ELR (cell line): ENCODE measurements at places on chromosomes 6 and 20.

- no peak for DNase-seq
Measured at GRCh38 chr6:136599329-136600011, 49.2 kb upstream of the MAP7 start.

DNA sequence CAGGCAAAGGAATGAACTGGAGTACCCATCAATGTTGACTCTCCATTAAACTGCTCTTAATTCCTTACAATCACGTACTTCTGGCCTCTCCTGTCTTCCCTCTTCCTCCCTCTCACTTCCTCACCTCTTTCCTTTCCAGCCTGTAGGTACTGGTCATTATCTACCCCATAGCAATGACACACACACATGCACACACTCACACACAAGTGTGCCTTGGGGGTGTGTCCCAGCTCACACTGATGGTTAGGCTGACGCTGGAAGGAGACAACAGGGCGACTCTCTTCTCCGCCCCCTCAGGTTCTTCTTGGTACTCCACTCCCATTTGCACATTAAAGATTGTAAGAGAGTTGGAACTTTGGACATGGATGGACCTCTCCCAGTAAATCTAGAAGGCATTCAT, 14.0 kb upstream of the SERPINB9 start:
- DNase-seq: no peak

- peak; percentile 93 for DNase-seq
Measured at GRCh38 chr6:28643017-28643740, 117.5 kb downstream of the GPX5 start.

GRCh38 chr20:19964289-19965265, 52.6 kb upstream of the NAA20 start:
- peak; percentile 82 for DNase-seq

- peak; percentile 26 for DNase-seq
Measured at GRCh38 chr6:44662461-44663121, 275.1 kb downstream of the CDC5L start.

DNA sequence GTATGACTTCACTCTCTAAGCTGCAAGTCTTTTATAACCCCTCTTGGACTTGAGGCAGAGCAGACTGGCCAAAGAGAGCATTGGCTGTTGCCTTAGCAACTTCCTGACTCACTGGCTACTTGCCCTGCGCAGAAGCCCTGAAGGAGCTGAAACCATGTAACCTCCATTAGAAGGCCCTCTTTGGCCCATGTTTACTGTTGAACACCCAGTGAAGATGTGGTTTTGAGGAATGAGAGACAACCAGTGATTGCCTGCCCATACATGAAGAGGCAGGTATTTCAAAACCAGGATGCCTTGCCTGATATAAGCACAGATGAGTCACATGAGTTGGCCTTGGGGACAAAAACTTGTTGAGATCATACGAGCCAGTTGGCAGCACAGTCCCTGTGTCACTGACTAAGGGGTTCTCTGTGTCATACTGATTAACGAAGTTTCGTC, 182.5 kb downstream of the EDN1 start:
- peak; percentile 40 for DNase-seq

DNA sequence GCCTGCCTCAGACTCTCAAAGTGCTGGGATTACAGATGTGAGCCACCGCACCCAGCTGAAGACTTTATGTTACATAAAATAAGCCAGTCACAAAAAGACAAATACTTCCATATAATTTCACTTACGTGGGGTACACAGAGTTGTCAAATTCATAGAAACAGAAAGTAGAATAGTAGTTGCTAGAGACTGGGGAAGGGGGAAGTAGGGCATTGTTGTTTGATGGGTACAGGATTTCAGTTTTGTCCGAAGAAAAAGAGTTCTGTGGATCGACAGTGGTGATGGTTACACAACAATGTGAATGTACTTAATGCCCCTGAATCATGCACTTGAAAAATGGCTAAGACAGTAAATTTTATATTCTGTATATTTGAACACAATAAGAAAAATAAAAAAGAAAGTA, 41.6 kb upstream of the ANKEF1 start:
- DNase-seq: no peak

DNA sequence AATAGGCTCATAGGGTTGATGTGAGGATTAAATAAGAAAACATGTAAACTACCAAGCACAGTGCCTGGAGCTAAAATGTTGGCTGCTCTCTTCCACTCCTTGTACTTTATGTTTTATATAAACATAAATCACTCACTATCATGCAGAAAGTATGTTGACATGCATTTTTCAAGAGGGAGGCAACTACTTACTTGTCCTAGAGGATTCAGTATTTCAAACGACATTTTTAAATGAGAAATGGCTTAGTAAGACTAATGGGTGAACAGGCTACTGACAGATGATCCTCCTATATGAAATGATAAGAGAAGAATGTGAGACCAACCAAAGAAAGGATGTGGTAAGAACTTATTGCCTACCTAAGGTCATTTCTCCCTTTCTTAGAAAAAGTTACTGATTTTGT, 21.0 kb downstream of the LATS1 start:
- DNase-seq: peak; percentile 43

DNA sequence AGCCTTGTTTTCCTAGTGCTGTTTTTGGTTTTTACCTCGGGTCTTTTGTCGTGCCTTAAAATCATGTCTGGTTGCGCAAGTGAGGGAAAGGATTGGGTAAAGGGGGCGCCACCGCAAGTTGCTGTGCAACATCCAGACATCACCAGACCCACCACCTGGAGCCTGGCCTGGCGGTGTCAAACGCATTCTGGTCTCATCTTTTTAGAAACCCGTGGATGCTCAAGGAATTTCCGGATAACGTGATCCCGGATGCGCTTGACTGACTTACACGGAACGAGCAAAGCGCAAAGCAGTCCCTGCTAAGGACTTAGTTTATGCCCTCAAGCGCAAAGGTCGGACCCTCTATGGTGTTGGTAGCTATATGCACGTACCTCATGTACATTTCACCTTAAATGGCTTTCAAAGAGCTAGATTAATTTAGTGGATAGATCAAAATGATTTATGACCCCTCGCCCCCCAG, 105.2 kb downstream of the OR2B2 start:
- DNase-seq: peak; percentile 77

DNA sequence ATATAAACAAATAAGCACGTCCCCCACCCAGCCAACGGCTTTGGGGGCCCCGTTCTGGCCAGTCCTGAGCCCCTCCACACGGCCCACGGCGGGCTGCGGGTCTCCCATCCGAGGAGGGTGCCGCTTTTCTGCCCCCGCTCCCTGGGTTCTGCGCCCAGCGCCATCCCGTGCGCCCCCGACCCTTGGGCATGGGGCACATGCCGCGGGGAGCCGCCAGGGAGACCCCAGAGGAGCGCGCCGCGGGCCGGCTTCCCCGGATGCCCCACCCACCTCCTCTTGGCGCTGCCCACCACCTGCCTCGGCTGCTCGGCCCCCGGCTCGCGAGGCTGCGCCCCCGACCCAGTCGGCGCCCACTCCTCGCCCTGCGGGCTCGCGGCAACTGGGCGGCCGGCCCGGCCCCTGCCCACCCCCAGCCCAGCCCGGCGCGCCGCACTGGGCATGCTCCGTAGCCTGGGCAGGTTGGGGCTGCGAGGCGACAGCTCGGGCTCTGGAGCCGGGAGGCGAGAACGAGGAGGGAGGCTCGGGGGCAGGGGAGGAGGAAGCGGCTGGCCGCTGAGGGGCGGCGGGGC, 570 bp upstream of the PLCB4 start:
- DNase-seq: peak; percentile 64

GRCh38 chr6:308768-309167, 16.5 kb downstream of the DUSP22 start:
- DNase-seq: no peak

- DNase-seq: peak; percentile 84
Measured at GRCh38 chr6:135346747-135347146, 150.8 kb downstream of the AHI1 start.

DNA sequence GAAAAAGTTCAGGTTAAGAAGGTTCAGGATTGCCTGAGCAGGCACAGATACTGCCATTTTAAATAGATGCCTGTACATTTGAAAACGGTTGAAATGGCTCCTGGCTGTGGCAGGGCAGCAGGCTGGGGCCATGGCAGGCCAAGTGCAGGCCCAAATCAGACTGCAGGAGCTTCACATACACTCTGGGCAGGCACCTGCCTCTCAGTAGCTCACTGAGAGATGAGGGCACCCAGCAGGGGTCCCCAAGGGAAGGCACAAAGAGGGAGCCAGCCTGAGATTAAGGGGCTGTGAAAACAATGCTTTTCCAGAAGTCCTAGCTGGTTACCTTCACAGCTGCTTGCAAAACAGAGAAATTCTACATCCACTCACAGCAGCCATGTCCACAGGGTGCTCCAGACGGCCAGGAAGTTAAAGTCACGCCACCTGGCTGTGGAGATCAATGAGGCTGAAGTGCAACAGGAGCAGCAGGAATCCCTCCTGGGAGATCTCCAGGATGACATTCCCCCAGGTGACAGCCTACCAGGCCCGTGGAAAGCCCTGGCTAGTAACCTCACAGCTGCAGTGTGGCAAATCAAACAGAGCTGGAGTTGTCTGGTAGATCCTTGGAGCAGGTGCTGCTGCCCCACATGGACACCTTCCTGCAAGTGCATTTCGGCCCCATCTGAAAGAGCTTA, 6.2 kb upstream of the RAET1E start:
- DNase-seq: no peak

- DNase-seq: no peak
Measured at GRCh38 chr6:169271158-169271876, 17.7 kb upstream of the THBS2 start.

- no peak for DNase-seq
Measured at GRCh38 chr6:169626649-169627048, 75.2 kb downstream of the WDR27 start.

DNA sequence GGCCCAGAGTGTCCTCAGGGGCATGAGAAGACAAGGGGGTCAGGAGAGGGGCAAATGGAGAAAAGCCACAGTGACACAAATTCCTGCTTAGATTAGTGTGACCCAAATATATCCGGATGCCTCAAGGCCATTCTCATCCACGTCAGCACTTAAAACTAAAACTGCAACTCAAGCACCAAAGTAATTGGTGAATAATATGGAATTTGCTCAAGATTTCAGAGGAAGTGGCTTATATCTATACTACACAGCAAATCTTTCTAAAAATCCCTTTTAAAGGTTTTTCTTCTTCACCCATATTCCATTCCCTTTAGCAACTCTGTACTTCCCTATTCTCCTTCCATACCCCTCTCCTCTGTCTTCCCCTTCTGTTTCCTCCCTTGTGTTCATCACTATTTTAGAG, 15.2 kb downstream of the DEF6 start:
- no peak for DNase-seq

DNA sequence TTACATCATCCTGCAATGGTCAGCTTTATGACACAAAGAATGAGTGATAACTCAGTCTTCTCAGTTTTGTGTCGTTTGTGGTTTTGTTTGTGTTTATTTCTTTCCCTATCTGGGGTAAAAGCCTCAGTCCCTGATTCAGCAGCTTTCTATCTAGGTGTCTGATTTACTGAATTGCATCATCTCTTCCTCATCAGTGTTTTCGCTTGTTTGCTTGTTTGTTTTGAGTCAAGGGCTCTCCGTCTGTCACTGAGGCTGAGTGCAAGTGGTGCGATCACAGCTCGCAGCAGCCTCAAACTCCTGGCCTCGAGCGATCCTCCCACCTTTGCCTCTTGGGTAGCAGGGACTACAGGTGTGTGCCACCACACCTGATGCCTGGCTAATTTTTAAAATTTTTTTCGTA, 548.9 kb downstream of the PRKN start:
- no peak for DNase-seq

GRCh38 chr6:132995432-132995831, 181.1 kb downstream of the RPS12 start:
- peak; percentile 5 for DNase-seq

- no peak for DNase-seq
Measured at GRCh38 chr6:159229651-159230051, 60.5 kb downstream of the FNDC1 start.

DNA sequence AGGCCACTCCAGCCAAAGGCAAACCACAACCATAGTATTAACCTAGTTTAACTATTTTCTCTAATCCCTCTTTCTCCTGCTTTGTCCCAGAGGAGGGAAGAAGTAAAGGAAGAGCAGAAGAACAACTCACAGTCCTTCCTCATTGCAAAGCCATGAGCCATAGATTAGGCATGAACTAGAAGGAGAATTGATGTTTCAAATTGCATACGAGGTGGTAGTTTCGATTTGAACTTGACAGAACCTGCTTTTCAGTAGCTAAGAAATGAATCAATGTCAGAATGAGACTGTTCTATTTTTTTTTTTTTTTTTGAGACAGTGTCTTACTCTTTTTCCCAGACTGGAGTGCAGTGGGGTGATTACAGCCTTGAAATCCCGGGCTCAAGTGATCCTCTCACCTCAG, 48.3 kb downstream of the PROKR2 start:
- no peak for DNase-seq

DNA sequence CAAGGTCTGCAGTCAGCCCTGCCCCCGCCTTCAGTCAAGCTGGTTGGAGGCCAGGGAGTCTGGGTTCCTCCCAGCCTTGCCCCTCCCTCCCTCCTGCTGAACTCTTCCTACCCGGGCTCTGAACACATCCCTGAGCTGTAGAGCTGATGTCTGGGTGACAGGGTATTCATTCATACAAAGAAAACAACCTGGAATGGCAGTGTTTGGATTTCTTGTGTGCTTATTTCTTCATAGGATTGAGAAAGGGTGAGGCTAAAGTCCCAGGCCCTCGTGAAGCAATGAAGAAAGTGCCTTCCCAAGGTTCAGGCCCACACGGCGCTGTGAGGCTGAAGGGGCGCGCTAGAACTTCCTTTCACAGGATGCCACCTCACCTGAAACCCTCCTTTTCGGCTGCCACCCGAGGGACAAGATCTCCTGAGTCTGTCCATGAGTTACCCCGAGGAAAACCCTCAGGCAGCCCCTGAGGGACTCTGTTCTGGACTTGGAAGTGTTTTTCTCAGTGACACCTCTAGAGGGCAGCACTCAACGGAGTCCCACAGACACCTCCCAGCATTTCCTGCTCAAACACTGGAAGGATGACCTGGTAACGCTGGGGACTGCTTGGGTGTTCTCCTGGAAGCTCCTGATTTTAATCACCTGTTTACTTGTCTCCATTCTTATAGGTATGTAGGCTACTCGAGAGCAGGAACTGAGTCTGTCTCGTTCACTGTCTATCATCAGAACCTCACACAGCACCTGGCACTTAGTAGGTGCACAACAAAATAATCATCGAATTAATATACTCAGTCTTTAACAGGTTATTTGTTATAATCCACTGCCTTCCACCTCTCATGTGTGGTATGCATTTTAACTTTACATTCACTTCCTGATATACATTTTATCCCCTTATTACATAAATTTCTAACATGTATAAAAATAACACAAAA, 11.8 kb upstream of the GSTA1 start:
- peak; percentile 64 for DNase-seq

- DNase-seq: no peak
Measured at GRCh38 chr6:33521489-33522091, 58.5 kb downstream of the BAK1 start.

DNA sequence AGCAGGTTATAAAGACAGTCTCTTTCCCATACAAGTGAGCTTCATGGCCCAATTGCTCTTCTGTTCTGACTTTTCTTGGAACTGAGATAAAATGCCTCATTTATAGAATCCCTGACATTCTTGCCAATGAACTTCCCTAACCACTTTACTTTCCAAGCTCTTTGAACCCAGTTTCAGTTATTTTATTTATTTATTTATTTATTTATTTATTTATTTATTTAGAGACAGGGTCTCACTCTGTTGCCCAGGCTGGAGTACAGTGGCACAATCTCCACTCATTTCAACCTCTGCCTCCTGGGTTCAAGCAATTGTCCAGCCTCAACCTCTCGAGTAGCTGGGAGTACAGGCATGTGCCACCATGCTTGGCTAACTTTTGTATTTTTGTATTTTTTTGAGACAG, 138.5 kb upstream of the ZNF184 start:
- no peak for DNase-seq
